ENCODE measurements at places on chromosomes 2 and 18.

GRCh38 chr18:35477497-35477896 is 20.3 kb downstream of the INO80C start:
- DNase-seq, result no peak

GRCh38 chr2:240429341-240429871 is 6.1 kb upstream of the GPC1 start:
- no peak for DNase-seq

DNA sequence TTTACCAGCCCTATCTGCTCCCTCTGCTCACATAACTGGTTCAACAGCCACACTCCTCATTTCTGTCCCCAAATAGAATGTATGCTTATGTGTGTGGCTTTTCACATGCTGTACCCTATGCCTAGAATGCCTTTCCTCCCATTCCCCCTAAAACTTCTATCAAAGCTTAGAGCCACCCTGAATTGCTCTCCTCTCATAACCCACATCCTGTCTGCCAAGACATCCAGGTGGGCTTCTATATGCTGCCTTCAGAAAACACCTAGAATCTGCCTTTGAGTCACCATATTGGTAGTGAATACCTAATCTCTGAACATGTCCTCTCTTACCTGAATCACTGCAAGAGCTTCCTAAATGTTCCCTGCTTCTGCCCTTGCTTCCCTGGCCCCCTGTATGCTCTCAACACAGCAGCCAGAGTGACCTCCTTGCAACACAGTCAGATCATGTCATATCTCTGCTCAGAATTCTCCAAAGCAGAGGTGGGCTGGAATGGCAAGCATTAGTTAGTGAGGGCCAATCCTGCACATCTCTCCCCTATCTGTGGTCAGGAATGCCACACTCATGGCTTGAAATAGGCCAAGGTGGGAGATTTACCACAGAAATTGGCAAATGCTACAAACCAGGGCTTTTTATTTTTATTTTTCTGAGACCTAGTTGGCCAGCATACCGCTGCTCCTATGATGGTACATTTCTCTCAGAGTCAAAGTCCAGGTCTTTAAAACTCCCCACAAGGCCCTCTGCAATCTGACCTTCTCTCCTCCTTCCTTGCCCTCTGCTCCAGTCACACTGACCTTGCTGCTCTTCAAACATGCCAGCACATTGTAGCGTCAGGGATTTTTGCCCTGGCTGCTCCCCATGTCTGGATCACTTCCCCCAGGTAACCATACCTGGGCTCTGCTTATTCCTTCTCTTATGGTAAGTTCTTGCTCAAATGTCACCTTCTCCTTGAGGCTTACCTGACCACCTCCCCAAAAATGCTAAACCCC is 111.8 kb upstream of the STON1 start:
- no peak for DNase-seq

GRCh38 chr18:58645398-58645797 is 16.5 kb upstream of the ALPK2 start:
- DNase-seq, result no peak

DNA sequence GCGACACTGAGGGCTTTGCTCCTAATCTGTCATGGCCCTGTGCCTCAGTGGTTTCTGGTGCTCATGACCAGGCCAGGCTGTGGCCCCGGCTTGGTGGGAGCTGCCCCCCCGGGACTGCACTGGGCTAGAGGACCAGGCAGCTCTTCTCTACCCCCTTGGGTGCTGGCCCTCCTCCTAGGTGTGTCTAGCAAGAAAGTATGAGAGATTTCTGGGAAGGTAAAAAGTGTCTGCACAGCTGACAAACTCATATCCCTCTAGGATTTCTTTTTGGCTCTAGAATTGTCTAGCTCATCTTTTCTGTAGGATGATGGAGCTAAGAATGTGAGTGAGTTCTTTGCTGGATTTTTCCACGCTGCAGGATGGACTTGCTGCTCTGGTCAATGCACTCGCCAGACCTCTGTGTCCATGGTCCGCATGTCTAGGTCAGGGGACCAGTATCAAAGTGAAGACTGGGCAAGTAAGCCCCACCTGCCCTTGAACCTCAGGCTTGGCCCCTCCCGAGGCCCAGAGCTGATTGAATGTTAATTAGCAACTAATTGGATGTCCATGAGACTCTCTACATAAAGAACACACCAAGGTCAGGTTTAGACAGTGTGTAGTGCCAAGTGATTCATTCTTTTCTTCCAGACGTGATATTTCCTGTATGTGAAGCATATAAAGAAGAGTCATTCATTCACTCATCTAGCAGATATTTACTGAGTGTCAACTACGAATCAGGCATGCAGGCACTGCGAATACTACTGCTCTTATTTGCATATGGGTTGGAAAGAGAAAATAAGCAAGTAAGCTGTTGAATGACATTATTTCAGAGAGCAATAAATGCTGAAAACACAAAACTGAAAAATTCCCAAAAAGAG is 15.6 kb upstream of the PSD4 start:
- DNase-seq, result no peak

DNA sequence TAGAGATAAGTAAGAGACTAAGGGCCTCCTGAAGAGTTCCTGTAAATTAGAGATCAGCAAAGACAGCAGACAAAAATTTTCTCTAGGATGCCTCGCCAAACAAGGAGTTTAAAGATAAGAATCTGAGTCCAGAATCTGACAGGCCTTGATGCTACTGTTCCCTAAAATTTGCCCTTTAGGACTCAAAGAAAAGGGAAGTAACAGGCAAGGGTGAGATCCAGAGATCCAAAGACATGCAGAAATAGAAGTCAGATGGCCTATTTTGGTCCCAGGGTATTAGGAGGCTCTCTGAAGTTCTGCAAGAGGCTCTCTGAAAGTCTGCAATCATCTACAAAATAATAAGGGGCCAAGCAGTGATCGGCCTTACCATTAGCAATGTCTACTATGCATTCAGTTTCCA is 33.0 kb downstream of the GALNT5 start:
- no peak for DNase-seq

- no peak for DNase-seq
Observed at GRCh38 chr2:6358985-6359384, 506.7 kb downstream of the CMPK2 start.

- DNase-seq, result peak; percentile 88
Observed at GRCh38 chr2:160224060-160224459, 24.0 kb upstream of the ITGB6 start.

DNA sequence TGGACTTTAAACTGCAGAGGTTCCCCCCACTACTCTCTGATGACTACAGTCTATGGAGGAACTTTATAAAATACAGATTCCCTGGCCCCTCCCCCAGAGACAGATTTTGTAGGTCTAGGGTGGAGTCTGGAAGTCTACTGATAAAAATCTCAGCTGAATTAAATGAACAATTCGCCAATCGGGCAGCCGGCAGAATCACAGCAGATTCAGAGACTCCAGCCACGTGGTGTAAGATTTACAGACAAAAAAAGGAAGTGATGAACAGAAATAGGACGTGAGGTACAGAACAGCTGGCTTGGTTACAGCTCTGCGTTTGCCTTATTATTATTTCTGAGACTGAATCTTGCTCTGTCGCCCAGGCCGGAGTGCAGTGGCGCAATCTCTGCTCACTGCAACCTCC is 21.4 kb upstream of the MTA3 start:
- no peak for DNase-seq

- DNase-seq, result no peak
Observed at GRCh38 chr2:147045113-147045512, 799.7 kb upstream of the ACVR2A start.

DNA sequence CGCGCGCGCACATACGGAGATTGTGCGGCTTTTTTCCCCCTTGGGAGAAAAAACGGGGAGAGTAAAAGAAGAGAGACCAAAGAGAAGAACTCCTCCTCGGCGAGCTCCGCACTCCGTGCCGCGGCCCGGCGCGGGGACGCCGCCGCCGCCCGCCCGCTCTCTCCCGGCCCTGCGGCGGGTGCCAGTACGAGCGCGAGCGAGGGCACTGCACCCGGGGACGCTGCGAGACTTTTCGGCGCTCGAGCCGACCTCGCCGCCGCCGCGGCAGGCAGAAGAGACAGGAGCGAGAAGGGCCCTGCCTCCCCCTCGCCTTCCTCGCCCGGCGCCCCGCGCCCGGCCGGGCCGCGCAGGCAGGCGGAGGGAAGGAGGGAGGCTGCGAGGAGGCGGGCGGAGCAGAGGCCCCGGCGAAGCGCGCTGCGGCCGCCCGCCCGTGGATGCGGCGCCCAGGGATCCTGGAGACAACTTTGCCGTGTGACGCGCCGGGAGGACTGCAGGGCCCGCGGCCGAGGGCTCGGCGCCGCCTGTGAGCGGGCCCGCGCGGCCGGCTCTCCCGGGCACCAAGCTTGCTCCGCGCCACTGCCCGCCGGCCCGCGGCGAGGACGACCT is 857 bp upstream of the INHBB start:
- DNase-seq, result no peak

GRCh38 chr2:217797165-217797564 is 205.6 kb downstream of the TNS1 start:
- DNase-seq, result no peak

DNA sequence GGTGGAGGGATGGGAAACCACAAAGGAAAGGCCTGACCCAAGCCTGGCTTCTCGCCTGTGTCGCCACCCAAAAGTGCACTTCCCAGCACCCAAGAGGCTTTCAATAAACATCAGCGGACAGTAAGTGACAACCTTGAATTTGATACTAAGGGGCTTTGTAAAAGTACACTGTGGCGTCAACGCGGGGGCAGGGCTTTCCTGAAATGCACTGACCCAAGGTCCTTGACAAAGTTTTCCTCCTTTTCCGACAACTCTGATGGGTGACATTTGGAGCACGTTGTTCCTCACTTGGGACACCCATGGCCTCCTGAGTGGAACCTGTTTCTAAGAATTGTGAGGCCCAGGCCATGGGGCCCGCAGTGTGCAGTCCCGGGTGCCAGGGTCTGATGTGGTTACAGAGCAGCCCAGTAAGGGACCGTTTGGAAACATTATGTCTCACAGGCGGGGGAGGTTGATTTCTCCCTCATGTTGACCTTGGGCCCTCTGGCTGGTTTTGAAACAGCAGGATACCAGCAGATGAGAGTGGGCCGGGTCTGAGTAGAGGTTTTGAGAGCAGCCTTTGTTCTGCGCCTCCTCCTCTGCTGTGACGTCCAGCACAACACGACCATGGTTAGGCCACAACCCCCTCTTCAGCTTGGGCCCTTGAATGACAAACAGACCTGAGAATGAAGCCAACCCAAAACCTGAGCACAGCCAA is 2.8 kb upstream of the ZBTB14 start:
- DNase-seq, result no peak

DNA sequence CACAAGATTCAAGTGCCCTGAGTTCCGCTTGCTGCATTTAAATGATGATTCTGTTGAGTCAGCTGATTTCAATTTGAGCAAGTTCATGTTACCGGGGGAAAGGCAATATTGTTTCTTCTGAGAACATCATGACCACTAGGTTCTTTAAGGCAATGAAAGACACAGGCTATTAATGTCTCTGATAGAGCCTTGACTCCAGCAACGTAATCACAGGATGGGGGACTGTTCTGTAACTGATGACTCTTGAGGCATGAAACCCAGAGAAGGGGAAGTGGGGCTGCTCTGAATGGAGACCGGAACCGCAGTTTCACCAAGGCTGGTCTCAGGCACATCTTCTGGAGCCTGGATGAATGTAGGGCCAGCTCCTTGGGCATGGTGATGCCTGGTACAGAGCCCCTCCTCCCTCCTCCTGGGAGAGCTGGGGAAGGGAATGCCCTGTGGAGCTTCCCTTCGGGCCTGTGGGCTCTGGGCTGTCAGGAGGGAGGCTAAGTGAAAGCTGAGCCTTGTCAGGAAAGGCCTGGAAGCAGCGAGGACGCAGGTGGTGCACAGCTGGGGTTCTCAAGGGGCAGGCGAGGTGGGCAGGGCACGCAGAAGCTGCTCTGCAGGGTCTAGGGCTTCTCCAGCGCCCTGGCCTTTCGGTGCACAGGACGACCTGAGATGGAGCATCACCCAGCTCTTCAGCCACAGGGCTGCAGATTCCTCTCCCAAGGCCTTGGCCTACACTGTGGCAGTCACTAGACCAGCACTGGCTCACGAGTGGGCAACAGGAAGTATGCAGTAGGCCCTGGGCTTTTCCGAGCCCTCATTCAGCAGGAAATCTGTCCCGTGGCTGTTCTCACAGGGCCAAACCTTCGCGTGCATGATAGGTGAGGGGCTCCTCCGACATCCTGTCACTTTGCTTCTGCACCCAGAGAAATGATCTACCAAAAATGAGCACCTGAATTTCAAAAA is 36.6 kb upstream of the PRLH start:
- DNase-seq, result no peak

- DNase-seq, result no peak
Observed at GRCh38 chr2:3644246-3644525, 13.8 kb upstream of the ALLC start.

- no peak for DNase-seq
Observed at GRCh38 chr2:173968551-173968950, 3.4 kb upstream of the SP3 start.

DNA sequence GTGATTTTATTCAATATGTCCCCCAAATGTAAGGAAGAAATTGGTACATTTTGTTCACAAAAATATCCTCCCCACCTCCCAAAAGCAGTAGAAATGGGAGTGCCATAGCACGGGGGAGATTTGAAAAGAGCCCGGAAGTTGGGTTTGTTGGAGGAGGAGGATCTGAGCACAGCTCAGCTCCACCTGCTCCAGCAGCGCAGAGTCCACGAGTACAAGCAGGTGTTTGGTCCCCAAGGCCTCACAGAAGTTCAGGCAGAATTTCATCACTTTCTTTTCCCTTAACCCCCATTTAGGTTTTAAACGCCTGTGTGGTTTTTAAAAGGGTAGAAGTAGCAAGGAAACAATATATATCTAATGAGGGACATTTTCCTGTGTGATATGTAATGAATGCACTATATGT is 56.0 kb downstream of the TRAPPC12 start:
- no peak for DNase-seq

- no peak for DNase-seq
Observed at GRCh38 chr2:149451417-149452165, 121.2 kb downstream of the LYPD6 start.

DNA sequence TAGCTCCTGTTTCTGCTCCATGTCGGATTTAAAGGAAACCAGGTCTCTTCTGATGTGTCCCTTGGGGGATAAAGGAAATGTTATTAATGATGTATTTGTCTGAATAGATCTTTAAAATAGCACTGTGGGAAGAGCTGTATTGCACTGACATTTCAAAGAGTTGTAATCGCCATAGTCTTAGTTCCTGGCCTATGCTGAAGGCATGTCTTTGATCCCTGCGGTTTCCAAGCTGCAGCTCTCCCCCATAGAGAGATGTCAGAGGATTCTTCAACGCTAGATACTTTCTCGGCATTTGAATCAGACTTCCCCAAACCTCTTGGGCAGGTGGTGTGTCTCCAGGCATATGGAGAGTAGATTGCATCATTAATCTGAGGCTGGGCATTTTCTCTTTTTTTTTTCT is 40.4 kb downstream of the NAT8 start:
- no peak for DNase-seq

- DNase-seq, result no peak
Observed at GRCh38 chr2:15808204-15808910, 132.0 kb upstream of the MYCN start.

- DNase-seq, result no peak
Observed at GRCh38 chr2:8376603-8377410, 305.0 kb upstream of the ID2 start.

- DNase-seq, result no peak
Observed at GRCh38 chr18:12745095-12745795, 42.4 kb downstream of the PSMG2 start.

GRCh38 chr2:231884438-231885140 is 41.6 kb downstream of the NPPC start:
- no peak for DNase-seq

Measured in LoVo (cell line).